ENCODE measurements at places on chromosomes 12 and 14. TPM values are rescaled to one million over a fixed set of nuclear protein-coding genes. Genes with fewer than 3 reads are reported as not detected.

Gene HOXC13
- total RNA-seq, result not detected

Gene CLEC7A
- 5.7 TPM for total RNA-seq

Gene GTF2A1
- total RNA-seq, result 4.0 TPM

Gene TTC6
- not detected for total RNA-seq

DNA sequence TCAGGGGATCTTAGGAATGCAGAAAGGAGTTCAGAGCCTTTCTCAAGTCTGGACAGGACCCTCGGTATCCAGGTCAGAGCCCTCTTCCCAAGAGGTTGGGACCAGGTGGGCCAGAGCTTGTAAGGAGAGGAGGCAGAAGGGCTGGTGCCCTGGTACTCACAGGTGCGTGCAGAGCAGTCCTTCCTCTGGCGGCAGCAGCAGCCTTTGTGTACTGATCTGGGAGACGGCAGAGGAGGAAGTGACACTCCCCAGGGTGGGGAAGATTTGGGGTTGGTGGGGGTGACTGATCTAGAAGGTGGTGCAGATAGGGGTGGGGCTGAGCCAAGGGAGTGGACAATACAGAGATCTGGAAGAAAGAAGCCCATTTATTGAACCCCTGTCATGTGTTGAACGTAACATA is at the start of gene ITGB7:
Gene ITGB7 (minus strand): TSS at position 210 of the 400 bp plus-strand sequence. CDS start 6,808 bp downstream, outside the sequence.
- no peak for DNase-seq

DNA sequence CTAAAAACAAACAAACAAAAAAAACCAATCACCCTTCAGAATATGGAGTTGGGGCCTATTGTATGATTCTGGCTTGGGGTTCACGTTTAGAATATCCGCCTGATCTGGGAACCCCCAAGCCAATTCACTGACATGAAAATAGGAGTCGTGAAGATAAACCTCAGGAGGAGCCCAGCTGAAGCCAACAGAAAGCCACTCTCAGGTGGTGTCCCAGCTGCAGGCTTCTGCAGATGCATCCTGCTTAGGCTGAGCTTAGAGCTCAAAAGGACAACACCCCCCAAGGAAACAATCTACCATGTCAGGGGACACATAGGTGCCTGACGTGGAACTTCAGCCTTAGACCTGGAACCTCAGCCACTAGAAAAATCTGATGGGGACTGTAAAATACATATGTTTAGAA is 51.9 kb downstream of the SYNE3 start:
- DNase-seq, result no peak

- no peak for DNase-seq
These were observed 72.3 kb downstream of the CMAS start for GRCh38 chr12:22118238-22118790.

GRCh38 chr14:23018107-23018506 is 8.2 kb upstream of the C14orf93 start:
- DNase-seq, result no peak
